A549 treated with Hydrocortisone at 1 μM for 4 hours (cell line): ENCODE measurements at places on chromosomes 7 and 10. TPM values are rescaled to one million over a fixed set of nuclear protein-coding genes. Genes with fewer than 3 reads are reported as not detected.

The AKR1D1 gene
- not detected in 5 replicates for total RNA-seq

The GHRHR gene
- 0.41 TPM in 1 of 5 replicates, not detected in the others for total RNA-seq

The HKDC1 gene
- total RNA-seq, result 8.3 to 11.9 TPM (median 9.9 TPM) in 5 replicates

The FKBP6 gene
- not detected in 5 replicates for total RNA-seq

The FERD3L gene
- total RNA-seq, result not detected in 5 replicates
